Mucosa of gallbladder (tissue), 1 donor: ENCODE measurements at places on chromosomes 2 and 18. TPM values are rescaled to one million over a fixed set of nuclear protein-coding genes. Genes with fewer than 3 reads are reported as not detected.

DNA sequence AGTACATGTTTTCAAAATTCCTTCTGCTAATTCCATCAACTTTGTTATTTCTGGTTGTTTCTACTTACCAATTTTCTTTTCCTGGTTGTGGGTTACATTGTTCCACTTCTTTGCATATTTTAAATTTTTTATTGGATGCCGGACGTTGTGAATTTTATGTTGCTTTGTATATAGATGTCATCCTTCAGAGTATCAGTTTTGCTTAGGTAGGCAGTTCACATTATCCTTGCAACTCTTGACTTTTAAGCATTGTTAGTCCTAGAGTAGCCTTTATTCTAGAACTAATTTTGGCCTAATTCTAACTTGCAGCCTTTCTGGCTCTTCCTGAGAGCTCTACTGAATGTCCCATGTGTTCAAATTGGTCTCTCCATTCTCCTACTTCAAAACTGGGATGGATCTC is 228.7 kb upstream of the MC4R start:
- no peak for DNase-seq

- DNase-seq, result no peak
Observed at GRCh38 chr18:12409469-12409868, 1.7 kb downstream of the PRELID3A start.

Gene YES1
- 46.0 TPM for total RNA-seq

Gene AQP4
- total RNA-seq, result 1.7 TPM
